ENCODE measurements at places on chromosomes 2 and 18.

GRCh38 chr2:226934546-226935201 is 98.8 kb downstream of the RHBDD1 start:
- DNase-seq = no peak

DNA sequence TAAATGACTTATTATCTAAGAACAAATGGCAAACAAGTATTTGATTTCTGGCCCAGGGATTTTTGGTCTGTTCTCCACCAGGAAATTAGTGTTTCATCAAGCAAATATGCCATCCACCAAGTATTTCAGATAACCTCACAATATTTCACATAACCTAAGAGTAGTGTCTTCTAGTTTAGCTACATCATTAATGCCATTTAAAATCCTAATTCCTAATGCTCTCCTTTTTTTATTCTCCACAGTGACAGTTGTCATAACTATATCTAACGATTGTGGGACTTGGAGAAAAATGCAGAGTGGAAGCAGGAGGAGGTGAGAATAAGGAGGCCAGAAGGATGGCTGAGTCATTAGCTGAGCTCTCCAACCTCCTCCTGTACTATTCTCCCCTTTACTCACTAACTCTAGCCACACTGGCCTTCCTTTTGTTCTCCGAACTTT is 58.5 kb upstream of the CTLA4 start:
- no peak for DNase-seq

DNA sequence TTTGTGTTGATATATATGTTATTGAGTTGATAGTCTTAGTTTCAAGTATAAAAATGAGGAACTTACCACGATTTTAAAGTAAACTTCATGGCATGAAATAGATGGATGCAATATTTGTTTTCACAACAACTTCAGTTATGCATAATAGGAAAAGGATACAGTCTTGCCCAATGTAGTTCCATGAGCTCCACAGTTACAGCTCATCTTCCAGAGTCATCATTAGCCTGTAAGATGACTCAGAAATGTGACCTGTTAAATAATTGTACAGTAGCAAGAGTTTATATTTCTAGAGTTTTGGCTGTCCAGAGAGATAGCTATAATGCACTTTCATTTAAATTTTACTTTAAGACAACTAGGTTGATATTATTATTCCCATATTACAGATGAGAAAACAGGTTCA is 80.9 kb upstream of the ARHGAP28 start:
- no peak for DNase-seq

DNA sequence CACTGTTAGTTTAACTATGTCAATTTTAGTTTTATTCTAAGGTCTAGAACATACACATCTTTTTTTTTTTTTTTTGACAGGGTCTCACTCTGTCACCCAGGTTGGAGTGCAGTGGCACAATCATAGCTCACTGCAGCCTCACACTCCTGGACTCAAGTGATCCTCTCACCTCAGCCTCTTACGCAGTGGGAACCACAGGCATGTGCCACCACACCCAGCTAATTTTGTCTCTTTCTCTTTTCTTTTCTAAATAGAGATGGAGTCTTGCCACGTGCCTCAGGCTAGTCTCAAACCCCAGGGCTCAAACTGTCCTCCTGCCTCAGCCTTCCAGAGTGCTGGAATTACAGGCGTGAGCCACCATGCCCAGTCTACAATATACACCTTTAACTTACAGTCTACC is 69.5 kb upstream of the CHRNA1 start:
- DNase-seq = no peak

DNA sequence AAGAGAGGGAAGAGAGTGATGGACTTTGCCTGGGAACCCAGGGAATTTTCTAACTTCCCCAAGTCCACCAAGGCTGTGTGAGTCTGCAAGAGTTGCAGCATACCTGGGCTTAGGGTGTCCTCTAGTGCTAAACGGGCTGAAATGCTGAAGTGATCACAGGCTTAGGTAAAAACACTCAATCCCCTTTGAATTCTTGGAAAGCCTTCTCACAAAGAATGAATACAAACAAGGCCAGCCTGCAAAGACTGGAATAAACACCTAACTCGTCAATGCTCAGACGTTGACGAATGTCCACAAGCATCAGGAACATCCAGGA is 30.0 kb upstream of the BMP10 start:
- no peak for DNase-seq

DNA sequence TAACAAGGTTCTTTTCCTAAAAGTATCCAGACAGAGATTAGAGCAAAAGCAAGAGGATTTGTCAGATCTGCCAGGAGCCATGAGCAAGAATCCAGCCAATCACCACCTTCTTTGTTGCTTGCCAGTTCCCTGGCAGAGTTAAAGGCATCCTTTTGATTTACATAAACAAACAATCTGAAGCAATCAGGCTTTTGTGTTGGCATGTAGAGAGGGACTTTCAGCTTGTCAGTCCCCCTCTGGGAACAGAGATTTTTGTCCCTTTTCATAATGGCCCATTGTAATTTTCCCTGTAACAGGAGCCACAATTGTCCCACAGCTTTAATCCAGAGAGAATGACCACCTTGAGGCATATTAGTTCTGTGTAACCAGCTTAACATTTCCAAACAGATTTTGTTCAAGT is at the start of gene ERMN:
Gene ERMN, minus strand, starts transcription at position 39 of the 400 bp plus-strand sequence. CDS start 182 bp downstream, outside the sequence.
- DNase-seq = no peak

- DNase-seq = no peak
These were observed 652 bp downstream of the NEU4 start for GRCh38 chr2:241809383-241810306.

DNA sequence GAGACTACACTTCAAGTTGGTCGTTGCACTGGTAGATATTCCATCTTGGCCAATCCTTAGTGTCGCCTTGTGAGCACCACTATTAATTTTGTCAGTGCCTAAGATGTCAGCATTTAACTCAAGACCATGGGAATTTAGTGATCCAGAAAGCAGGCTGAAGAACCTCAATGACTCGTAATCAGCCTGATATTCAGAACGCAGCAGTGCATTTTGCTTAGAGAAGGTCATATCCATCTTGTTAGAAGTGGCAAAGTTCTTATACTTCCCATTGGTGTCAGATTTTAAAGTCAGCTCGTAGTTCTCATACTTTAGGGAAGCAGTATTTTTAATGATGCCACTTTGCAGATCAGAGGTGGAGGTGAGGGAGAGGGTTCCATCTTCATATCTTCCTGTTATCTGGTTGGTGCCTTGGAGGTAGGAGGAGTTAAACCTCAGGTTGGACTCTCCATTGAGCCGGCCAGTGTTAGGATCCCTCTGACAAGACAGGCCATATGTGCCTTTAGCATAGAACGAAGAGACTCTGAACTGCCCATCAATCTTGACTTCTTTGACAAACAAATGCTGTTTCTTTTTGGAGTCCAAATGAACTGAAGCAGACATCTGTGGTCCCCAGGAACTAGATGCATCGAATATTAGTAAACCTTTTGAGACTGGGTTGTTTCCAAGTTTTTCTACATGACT is 31.9 kb downstream of the APOB start:
- DNase-seq = no peak

- DNase-seq = no peak
These were observed 26.2 kb downstream of the INPP4A start for GRCh38 chr2:98470851-98471255.
